ENCODE measurements at places on chromosomes 7 and 10.
A peak's percentile ranks its signal among the peaks of the same experiment; 100 is the strongest.

GRCh38 chr7:29894256-29894655 is 87.9 kb downstream of the WIPF3 start:
- no peak for DNase-seq

DNA sequence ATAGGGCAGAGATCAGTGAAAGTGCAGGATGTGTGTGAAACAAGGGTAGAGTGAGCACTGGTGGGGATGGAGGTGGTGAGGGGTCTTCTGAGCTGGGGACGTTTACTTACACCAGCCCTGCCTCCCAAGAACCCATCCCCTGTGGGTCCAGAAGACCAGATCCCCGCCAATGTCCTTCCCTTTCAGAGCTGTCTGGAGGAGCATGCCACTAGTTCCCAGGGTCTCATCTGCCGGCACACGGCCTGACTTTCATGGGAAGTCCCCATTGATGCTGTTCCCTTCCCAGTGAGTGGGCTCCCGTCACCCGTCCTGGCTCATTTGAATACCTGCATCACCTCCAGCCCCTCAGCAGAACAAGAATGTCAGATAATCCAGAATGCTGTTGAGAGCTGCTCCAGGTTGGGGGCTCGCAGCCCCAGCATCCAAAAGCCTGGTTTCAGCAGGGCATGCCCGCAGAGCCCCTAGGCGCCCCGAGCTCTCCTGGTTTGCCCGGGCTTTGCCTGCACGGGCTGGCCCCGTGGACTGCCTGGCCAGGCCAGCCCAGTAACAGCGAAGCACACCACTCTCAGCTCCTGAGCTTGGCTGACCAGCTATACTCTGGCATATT is 246.7 kb downstream of the MGMT start:
- DNase-seq: no peak

DNA sequence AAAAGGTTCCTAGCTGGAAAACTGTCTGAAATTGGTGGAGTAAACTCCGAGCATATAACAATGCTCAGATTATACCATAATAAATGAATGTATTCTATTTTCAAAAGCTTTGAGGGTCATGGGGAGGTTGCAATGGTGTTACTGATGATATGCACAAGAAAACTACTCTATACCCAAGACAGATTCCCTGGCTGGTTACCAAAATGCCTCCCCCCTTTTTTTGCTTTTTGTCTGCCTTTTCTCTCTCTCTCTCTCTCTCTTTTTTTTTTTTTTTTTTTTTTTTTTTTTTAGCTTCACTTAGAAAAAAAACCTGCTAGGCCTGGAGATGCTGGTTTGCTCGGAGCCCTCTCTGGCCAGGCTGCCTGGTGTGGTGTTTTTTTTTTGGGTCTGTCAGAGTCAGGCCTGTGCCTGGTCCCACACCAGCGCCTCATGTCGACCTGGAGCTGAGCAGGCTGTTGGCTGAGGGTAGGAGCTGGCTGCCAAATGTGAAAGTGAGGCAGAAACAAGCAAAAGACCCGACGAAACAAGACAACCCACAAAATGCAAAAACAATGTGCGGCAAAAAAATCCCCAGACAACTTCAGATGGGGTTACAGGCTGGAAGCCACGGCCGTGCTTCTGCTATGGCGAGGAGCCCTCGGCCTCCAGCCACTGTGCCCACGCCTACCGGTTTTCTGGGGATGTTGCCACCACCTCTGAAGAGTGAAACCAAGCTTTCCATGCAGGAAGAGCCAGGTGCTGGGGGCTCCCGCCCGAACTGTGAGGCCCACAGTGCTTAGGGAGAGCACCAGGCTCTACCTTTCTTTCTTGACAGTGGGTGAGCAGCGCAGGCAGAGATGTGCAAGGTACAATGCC is 59.9 kb upstream of the EFCAB10 start:
- DNase-seq: no peak

- DNase-seq: no peak
Observed at GRCh38 chr7:155252444-155252887, 45.2 kb upstream of the INSIG1 start.

DNA sequence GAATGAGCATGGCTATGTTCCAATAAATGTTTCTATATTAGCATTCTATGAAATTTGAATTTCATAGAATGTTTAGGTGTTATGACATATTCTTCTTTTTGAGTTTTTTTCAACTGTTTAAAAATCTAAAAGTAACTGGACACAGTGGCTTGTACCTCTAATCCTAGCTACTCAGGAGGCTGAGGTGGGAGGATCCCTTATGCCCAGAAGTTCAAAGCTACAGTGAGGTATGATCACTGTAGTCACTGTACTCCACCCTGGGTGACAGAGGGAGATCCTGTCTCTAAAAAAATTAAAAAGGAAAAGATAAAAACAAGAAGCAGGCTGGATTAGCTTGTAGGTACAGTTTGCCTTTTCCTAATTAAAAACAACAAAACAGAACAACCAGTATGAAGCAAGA is 95.1 kb downstream of the NRBF2 start:
- DNase-seq: no peak

- DNase-seq: no peak
Observed at GRCh38 chr7:82167558-82168314, 275.8 kb downstream of the CACNA2D1 start.

- DNase-seq: no peak
Observed at GRCh38 chr7:94422827-94423460, 28.2 kb downstream of the COL1A2 start.

- DNase-seq: no peak
Observed at GRCh38 chr10:50398381-50398780, 147.1 kb upstream of the ASAH2 start.

DNA sequence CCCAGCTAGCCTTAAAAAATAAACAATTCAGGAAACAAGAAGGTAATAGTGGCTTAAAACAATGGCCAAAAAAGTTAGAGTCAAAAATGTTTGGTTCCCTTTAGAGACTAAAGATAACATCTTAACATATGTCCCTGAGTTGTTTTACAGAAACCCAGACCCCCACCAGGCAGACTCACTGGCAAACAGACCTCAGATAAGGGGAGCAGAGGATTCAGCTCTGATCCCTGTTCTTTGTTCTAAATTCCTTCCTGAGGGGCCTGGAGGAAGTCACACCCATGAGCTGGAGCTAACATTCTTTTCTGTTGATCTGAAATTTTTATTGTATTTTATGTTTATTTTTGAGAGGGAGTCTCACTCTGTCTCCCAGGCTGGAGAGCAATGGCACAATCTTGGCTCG is 247.2 kb downstream of the USP6NL start:
- DNase-seq: no peak

GRCh38 chr10:125661431-125661940 is 21.5 kb downstream of the TEX36 start:
- DNase-seq: peak; percentile 47

DNA sequence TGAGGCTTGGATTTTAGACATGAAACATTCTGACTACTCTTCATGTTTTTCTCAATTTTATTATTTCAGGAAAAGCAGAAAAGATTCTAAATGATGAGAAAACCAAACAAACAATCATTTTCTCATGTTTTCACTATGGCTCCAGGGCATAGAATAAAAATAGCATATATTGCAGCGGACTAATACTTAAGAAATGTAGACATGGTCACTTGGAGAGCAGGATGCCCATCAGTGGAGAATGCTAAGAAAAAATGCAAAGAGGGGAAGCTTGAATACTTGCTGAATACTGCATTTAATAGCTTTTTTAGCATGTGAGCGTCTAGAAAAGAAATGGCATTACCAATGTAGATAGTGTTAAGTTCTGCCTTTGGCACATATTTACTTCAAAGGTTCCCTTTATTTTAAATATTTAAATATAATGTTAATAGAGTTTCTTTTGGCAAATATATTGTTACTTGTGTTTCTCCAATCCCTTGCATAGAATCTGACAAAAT is 107.9 kb downstream of the PPP1R17 start:
- DNase-seq: no peak

- DNase-seq: no peak
Observed at GRCh38 chr7:17185690-17186070, 112.8 kb upstream of the AHR start.

DNA sequence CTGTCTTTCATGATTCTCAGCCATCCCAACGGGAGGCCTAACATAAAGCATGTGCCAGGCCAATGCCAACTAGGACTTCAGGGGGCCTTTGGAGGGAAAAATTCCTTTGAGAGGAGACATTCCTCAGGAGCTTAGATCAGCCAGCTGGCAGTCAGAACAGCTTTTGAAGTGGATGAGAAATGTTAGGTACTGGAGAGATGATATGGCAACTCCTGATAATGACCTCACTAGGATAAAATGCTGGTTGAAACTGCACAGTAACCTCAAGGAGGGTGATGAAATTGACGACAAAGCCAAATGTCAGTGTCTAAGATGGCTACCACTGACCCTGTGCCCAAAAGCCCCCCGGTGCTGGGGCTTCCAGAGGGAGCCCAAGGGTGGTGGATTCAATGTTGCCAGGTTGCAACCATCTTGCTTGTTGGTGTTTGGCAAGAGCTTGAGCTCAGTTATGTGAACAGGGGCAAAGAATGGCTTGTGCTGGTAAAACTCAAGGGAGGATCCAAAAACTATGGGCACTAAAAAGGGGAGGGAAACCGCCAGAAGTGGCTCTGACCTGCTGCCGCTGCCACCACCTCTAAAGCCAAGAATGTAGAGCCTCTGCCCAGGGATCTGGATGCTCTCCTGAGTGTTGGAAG is 121.2 kb downstream of the UBE2H start:
- peak; percentile 52 for DNase-seq

- no peak for DNase-seq
Observed at GRCh38 chr10:92184977-92185376, 105.9 kb downstream of the CPEB3 start.

GRCh38 chr10:120221873-120222485 is 235.0 kb upstream of the PLPP4 start:
- peak; percentile 71 for DNase-seq

GRCh38 chr10:101920546-101920945 is 76.9 kb upstream of the KCNIP2 start:
- no peak for DNase-seq

GRCh38 chr10:122348512-122348911 is 26.0 kb upstream of the PLEKHA1 start:
- peak; percentile 48 for DNase-seq

GRCh38 chr10:120517881-120518484 is 61.0 kb downstream of the PLPP4 start:
- no peak for DNase-seq

DNA sequence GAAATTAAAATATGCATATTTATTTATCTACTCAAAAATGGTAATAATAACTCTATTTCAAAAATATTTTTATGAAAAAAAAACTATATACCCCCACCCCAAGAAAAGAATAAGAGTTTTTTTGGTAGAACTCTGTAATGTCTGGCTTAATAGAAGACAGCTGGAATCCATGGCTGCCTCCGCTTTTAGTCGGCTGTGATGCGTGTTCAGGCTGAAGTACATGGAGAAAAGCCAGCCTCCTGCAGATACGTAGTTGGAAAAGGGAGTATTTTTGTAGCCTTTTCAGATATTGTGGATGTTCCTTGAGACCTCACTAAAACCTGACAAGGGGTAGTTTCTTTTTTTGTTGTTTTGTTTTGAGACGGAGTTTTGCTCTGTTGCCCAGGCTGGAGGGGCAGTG is 10.0 kb downstream of the FOXK1 start:
- no peak for DNase-seq

DNA sequence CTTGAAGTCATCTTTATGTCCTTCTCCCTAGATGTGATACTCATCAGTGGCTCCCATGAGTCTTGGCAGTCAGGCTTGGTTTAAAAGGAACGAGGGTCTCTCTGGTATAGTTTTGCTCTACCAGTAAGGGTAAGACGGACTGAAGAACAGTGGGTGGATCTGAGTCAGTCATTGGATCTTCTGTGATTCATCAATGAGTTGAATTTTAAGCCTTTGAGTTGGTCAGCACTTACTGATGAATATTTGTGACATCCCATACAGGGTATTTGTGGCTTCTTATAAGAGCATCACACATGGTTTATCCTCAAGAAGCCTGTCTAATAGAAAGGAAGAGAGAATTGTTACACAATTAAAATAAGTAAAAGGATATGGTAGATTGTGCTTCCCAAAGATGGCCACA is 87.3 kb upstream of the NAMPT start:
- no peak for DNase-seq

GRCh38 chr7:29063872-29064271 is 82.5 kb downstream of the CPVL start:
- DNase-seq: no peak

DNA sequence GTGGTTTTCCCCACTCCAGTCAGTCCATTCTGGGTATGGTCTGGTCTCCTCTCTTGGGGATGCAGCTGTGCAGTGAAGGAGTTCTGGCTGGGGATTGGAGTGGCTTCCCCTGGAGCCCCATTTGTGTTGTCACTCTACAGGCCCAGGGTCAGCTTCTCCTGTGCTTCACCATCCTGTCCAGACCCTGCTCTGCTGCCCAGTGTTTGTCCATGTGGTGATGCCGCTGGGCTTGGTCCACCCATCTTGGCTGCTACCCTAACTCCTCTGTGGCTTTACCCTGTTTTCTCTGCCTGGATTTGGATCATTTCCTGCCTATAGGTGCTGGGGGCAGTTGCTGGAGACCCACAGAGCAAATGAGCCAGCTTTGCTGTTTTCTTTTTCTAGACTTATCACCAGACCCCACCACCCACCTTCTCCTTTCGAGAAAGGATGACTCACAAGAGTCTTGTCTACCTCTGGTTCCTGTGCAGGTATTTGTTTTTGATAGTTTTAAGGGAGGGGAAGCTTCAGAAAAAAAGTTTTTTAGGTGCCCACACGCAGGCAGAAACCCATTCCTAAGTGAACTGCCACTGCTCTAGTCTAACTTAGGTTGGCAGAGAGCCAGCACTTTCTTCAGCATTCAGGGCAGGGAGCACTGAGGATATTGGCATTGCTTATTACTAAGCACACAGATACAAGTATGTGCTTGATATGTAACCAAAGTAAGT is 8.5 kb downstream of the ZDHHC16 start:
- DNase-seq: no peak

GRCh38 chr7:46600340-46600739 is 679.3 kb upstream of the IGFBP3 start:
- no peak for DNase-seq

DNA sequence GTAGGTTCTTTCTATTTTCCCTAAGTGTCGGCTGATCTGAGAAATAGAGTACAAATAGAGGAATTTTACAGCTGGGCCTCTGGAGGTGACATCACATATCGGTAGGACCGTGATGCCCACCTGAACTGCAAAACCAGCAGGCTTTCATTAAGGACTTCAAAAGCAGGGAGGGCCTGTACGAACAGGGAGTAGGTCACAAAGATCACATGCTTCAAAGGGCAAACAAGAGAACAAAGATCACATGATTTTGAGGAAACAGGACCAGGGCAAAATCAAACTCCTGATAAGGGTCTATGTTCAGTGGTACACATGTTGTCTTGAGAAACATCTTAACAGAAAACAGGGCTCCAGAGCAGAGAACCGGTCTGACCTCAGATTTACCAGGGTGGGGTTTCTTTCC is 88.9 kb downstream of the CNNM2 start:
- no peak for DNase-seq

GRCh38 chr7:30142710-30143109 is 7.9 kb downstream of the MTURN start:
- DNase-seq: no peak

DNA sequence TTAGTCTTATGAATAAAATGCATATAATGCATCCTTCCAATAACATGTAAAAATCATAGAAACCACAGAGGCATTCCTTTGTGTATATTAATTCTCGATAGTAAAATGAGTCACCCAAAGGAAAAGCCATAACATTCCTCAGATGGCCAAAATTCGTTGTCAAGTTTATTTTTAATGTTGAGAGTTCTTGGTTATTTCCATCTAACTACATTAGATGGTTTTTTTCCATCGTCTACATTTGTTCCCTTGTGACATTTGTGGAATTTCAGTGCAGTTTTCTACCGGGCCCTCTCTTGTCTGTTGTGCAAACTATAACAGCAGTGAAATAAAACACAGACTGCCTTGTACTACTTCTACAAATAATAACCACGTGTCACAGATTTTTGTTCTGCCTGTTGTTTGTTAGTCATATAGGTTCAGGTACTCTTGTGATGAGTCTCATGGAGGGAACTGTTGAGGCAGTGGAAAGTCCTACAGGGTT is 54.7 kb upstream of the CCAR1 start:
- no peak for DNase-seq

All from iPS-NIHi11 (cell line).